DMS 273 treated with DMSO at 0.1 percent for 48 hours (cell line): ENCODE measurements at places on chromosomes 7 and 10.

- no peak for DNase-seq
Measured at GRCh38 chr10:91800756-91801155, 2.5 kb downstream of the TNKS2 start.

DNA sequence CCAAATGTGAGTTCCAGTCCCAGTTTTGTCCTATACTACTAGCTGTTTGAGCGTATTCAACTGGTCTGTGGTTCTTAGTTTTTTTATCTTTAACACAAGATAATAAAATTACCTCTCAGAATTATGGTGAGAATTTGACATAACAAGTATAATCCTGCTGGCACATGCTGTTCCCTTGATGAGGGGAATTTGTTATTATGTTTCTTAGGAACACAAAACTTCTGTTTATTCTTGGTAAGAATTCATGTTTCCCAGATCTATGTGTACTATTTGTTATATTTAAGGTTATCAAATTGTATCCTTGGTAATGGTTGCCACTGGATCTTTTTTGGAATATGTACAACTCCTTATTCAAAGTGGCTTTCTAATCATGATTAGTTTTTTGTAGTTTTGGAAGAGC, 335.6 kb downstream of the ADK start:
- no peak for DNase-seq

DNA sequence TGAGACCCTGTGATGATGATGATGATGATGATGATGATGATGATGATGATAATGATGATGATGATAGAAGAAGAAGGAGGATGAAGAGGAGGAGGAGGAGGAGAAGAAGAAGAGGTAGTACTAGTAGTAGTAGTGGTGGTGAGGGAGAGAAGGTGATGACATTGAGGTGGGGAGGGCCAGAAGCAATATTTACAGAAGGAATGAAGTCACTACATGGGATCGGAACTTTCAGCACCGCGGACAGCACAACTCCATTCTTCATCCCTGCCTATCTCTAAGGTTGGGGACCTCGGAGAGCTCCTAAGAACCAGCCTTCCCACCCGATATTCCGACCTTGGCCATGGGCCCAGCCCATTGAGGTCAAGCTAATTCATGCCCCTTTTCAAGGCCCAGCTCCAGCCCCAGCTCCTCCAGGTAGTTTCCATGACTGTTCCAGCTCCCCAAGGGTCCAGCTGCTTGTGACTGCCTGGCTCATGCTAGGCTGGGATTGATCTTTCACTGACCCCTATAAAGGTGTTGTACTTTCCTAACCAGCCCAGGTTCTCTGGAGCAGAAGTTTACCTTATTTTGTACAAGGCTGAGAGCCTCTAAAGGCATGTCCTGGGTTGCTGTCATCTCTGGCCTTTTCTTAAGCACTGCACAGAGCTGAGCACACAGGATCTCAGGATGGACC, 10.3 kb downstream of the CRHR2 start:
- DNase-seq: peak; percentile 25

- DNase-seq: no peak
Measured at GRCh38 chr7:22812353-22812752, 10.3 kb downstream of the TOMM7 start.

GRCh38 chr7:110592557-110592956, 498.4 kb upstream of the LRRN3 start:
- no peak for DNase-seq

DNA sequence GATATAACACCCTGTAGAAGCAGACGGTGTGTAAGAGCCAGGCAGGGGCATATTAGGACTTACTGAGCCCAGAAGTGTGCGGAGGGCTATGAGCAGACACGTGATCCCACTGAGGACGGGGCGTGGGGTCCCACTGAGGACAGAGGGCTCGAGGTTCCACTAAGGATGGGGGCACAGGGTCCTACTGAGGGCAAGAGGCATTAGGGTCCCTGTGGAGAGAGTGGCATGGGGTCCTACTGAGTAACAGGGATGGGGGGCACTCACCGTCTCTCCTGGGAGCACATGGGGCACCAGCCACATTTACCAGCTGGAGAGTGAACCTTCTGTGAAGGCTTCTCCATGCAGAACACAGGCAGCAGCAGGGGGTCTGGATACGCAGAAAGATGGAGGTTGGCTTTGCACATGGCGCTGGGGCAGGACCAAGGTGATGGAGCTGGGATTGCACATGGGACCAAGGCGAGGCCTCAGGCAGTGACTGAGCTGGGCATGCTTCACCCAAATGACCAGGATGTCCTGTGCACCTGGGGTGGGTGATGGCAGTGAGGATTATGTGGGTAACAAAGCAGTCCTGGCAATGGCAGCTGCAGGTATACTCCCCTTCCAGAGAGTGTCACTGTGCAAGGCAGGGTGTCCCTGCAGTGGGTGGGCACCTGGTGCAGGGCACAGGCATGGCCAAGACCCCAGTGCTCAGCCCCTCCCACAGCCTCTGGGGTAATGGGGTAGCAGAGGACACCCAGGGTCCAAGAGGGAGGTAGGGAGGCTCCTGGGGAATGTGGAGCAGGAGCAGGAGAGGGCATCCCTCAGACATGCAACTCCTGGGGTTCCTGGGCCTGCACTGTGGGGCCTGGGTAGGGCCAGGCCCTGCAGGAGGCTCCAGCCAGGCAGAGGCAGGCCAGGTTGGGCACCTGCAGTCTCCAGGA, 278.1 kb downstream of the TCERG1L start:
- DNase-seq: no peak

DNA sequence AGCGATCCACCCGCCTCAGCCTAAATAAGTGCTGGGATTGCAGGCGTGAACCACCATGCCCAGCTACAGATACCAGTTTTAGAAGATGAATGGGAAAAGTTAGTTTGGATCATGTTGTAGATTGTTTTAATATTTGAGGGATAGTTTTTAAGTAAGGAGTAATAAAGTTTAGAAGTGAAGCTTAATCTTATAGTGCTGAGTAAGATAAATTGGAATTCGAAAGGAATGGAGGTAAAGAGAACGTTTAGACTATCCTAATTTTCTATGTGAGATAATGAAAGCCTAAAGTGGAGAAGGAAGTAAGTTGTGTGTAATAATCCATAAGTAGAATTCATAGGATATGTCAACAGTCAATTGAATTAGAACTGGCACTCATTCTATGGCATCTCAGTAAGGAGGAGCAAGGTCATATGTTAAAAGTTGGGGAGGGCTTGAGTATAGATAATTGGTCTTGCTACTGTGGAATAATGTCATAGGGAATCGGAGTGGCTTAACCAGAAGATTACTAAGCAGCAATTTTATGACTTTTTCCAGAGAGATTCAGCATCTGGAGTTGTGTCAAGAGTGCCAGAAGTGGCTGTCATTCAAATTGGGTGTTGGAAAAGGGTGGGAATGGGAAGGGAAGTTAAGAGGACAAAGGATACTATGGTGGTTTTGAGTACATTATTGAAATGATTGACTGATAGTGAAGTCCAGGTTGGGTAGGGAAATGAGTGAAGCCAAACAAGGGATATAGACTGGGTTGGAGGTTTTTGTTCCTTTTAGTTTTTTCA, 12.1 kb downstream of the TAX1BP1 start:
- no peak for DNase-seq

- no peak for DNase-seq
Measured at GRCh38 chr10:86136934-86137333, 229.7 kb downstream of the GRID1 start.

DNA sequence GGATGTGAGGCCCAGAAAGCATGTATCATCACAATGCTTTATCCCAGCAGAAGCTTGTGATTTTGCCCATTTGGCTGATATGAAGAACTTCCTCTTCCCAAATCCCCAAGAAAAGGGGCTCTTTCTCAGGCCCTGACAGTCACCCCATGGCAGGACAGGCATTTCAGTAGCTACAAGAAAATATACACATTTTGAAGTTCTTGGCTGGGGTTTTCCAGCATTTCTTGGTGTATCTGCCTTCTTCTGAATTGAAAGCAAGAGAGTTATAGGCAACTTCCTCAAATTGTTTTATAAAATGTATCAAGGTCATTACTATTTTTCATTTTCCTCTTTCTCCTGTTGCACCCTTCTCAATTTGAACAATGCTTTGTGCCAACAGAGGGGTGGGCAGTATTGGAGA, 63.3 kb upstream of the PDLIM1 start:
- no peak for DNase-seq

DNA sequence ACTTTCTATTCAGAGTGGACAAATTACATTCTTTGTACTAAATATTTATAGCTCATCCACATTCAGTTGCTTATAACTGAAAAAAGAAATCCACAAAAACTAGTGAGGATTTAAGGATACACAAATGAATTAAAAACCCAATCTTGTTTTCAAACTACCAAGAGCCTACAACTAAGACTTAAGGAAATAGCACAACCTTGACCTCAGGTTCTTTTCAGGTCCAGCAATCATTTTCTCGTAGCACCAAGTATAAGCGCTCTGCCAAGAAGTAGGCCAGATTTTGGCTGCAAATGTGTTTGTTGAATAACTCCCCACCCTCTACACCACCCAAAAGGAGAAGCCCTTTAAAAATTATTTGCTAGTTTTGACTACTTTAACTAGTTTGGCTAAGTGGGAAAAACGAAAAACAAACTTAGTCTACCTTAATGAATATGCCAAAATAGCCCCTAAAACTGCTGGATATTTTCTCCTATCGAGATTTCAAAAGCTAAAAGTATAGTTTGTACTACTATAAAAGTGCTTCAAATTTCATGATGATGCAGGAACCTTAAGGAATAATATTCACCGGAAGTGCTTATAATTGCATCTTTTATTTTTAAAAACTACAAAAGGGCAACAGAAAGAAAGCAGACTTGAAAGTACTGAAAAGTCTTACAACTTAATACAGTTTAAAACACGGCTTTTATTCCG, 2.7 kb upstream of the KMT2E start:
- DNase-seq: no peak

- DNase-seq: no peak
Measured at GRCh38 chr10:122348512-122348911, 26.0 kb upstream of the PLEKHA1 start.

GRCh38 chr10:3781468-3782145, 3.4 kb downstream of the KLF6 start:
- DNase-seq: no peak

GRCh38 chr7:69105092-69105491, 493.2 kb upstream of the AUTS2 start:
- DNase-seq: no peak

DNA sequence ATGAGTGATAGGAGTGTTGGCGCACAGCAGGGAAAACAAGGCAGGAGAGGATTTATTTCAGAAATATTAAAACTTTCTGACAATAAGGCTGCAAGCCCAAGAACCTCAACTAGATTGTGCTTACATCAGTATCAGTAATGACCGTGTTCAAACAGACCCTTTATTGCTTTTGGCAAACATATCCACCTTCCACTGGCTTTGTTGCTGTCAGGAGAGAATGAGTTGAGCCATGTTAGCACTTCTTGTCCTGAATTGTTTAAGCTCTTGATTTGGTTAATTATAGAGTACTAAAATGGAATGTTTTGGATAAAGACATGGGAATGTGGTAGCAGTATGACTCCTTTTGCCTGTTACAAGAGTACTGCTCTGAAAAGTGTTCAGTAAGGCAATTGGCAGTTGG, 3.8 kb downstream of the AHCYL2 start:
- DNase-seq: no peak

- DNase-seq: no peak
Measured at GRCh38 chr10:130817046-130817624, 494.4 kb downstream of the TCERG1L start.

DNA sequence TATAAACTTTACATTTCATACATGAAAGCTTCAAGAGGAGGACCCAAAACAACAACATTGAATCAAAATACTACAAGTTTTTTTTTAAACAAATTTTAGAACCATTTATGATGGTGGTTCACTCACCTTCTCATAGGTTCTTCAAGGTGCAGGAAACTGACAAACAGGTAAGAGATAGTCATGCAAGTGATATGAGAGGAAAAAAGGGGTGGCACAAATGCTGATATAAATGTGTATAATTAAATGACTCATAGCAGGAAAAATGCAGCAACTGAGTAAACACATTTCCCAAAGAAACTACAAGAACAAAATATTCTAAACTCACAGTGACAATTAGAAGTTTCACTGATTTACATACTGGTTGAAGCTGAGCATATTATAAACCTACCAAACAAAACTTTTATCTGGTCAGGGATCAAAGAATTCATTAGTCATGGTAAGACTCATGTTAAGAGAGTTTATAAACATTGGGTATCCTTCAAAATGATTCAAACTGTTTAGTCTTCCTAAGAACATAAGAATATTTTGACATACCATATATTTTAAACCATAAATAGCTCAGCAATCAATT, 14.1 kb downstream of the ZWINT start:
- no peak for DNase-seq

DNA sequence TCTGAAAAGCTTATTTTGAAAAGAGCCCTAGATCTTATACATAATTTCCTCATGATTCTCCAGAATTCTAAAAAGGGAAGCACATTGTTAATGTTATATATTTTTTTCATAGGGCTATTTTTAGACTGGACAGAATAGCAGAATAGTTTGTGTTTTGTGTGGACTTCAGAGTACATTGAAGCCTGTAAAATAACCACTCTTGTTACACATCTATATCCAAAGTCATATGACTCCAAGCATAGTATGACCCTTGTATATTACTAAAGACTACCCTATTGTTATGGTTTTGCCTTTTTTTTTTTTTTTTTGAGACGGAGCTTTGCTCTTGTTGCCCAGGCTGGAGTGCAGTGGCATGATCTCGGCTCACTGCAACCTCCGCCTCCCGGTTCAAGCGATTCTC, 26.1 kb upstream of the FIS1 start:
- DNase-seq: no peak

- DNase-seq: no peak
Measured at GRCh38 chr7:39720586-39720985, 97.2 kb downstream of the RALA start.

GRCh38 chr10:36872702-36873393, 252.6 kb upstream of the ANKRD30A start:
- no peak for DNase-seq

DNA sequence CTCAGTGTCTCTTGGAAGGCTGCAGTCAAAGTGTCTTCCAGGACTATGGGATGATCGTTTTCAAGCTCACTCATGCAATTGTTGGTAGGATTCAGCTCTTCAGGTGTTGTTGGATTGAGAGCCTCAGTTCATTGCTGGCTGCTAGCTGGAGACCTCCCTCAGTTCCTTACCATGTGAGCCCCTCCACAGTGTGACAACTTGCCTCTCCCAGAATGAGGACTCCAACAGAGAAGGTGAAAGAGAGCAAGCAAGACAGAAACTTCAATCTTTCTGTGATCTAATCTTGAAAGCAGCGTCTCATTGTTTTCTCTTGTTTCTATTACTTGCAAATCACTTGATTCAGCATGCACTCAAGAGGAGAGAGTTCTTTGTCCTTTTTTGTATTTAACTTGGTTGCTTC, 22.5 kb downstream of the MGAM start:
- no peak for DNase-seq

DNA sequence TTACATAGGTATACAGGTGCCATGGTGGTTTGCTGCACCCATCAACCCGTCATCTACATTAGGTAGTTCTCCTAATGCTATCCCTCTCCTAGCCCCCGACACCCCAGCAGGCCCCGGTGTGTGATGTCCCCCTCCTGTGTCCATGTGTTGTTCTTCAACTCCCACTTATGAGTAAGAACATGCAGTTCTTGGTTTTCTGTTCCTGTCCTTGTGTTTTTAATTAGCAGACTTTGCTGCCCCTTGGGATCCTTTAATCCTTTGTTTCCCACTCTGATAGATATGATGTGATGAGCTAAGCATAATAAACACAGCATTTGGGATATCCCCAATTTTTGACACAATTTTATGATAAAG, 71.1 kb upstream of the PALS2 start:
- no peak for DNase-seq
